ENCODE measurements at places on chromosomes 12 and 14.

GRCh38 chr14:92481811-92482555, 31.6 kb upstream of the RIN3 start:
- H3K27me3 ChIP-seq = peaks cover 34% of the 10 kb centered on the region
- H3K36me3 ChIP-seq = peaks cover 3% of the 10 kb centered on the region
- no peak for DNase-seq
- H3K4me3 ChIP-seq = no peak overlapping the region
- H3K27ac ChIP-seq = no peak overlapping the region

DNA sequence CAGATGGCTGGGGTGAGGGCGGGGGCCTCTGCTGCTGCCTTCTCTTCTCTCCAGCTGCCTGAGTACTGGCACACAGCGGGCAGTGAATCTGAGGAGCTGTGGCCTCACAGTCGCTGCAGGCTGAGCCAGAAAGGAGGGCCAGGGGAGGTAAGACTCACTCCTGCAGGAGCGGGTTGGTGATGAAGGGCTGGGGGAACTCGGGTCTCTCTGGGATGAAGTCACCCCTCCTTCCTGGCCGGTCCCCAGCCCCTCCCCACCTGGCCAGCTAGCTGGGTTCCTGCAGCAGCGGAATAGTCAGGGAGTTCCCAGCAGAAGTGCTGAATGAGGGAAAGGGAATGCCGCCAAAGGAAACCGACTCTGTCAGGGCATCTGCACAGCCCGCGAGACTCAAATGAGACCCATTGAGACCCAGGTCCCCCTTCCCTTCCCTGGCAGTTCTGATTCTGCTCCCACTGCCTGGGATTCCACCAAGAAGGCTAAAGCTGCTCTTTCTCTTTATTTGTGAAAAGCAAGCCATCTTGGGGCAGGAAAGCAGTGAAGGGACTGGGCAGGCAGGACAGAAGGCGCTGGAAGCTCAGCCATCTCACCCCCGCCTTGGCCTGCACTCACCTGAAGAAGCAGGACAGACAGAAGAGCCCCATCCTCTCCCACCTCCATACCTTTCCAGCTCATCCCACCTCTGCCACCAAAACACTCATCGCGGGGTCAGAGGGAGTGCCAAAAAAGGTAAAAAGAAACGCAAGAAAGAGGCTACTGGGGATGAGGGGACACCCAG, 5.3 kb downstream of the NGB start:
- no peak overlapping the region for H3K27ac ChIP-seq
- DNase-seq = peak; percentile 7
- H3K27me3 ChIP-seq = peaks cover 47% of the 10 kb centered on the region
- H3K4me3 ChIP-seq = no peak overlapping the region
- H3K4me1 ChIP-seq = no peaks in the 10 kb centered on the region
- peaks cover 1% of the 10 kb centered on the region for H3K36me3 ChIP-seq

- no peak overlapping the region for H3K27ac ChIP-seq
- H3K27me3 ChIP-seq = peaks cover 4% of the 10 kb centered on the region
- H3K4me3 ChIP-seq = no peak overlapping the region
- no peaks in the 10 kb centered on the region for H3K36me3 ChIP-seq
- DNase-seq = no peak
- H3K4me1 ChIP-seq = peaks cover 2% of the 10 kb centered on the region
These were observed 550.9 kb downstream of the BCL11B start for GRCh38 chr14:98721061-98721460.

- DNase-seq = no peak
- H3K36me3 ChIP-seq = peaks cover 42% of the 10 kb centered on the region
- H3K27me3 ChIP-seq = no peaks in the 10 kb centered on the region
- no peak overlapping the region for H3K4me3 ChIP-seq
These were observed 100.1 kb downstream of the PLEKHG7 start for GRCh38 chr12:92802906-92803305.

- DNase-seq = no peak
- no peaks in the 10 kb centered on the region for H3K27me3 ChIP-seq
- H3K27ac ChIP-seq = no peak overlapping the region
- H3K4me3 ChIP-seq = no peak overlapping the region
- no peaks in the 10 kb centered on the region for H3K36me3 ChIP-seq
- no peaks in the 10 kb centered on the region for H3K4me1 ChIP-seq
These were observed 77.9 kb downstream of the NPAS3 start for GRCh38 chr14:33016613-33017012.

DNA sequence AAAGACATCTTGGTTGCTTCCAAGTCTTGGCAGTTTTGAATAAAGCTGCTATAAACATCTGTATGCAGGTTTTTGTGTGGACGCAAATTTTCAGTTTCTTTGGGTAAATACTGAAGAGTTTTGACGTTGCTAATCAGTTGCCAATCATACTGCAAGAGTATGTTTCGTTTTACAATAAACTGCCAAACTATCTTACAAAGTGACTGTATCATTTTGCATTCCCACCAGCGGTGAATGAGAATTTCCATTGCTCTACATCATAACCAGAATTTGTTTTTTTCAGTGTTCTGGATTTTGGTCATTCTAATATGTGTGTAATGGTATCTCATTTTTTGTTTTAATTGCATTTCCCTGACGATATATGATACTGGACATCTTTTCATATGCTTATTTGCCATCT, 190.8 kb upstream of the PARP11 start:
- H3K4me1 ChIP-seq = no peaks in the 10 kb centered on the region
- H3K4me3 ChIP-seq = no peak overlapping the region
- no peak for DNase-seq
- no peaks in the 10 kb centered on the region for H3K36me3 ChIP-seq

DNA sequence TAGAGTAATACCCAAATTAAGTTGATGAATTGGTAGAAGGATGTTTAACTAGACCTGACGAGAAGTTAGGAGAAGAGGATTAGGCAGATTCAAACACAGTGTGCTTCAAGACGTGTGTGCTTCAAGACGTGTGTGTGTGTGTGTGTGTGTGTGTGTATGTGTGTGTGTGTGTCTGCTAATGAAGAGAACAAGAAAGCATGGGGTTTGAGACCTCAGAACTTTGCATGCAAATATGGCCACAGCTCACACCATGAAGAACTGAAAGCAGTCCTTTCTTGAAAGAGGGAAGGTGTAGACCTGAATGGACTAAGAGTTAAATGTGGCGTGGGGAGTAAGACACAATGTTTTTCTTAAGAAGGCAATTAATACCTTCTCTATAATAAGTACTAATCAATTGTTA, 32.5 kb upstream of the SSPN start:
- H3K27me3 ChIP-seq = peaks cover 15% of the 10 kb centered on the region
- H3K27ac ChIP-seq = no peak overlapping the region
- no peaks in the 10 kb centered on the region for H3K4me1 ChIP-seq
- H3K4me3 ChIP-seq = no peak overlapping the region
- DNase-seq = no peak

- peaks cover 19% of the 10 kb centered on the region for H3K4me1 ChIP-seq
- no peaks in the 10 kb centered on the region for H3K36me3 ChIP-seq
- peak overlapping the region; percentile 2 for H3K4me3 ChIP-seq
- peaks cover 7% of the 10 kb centered on the region for H3K27me3 ChIP-seq
- H3K27ac ChIP-seq = no peak overlapping the region
These were observed 2.8 kb upstream of the CD4 start for GRCh38 chr12:6786416-6787094.

- peaks cover 46% of the 10 kb centered on the region for H3K4me1 ChIP-seq
- H3K4me3 ChIP-seq = peak overlapping the region; percentile 72
- H3K27me3 ChIP-seq = no peaks in the 10 kb centered on the region
- H3K36me3 ChIP-seq = peaks cover 18% of the 10 kb centered on the region
These were observed 498 bp upstream of the RHOF start for GRCh38 chr12:121793838-121794533.

- H3K4me3 ChIP-seq = no peak overlapping the region
- H3K27me3 ChIP-seq = peaks cover 26% of the 10 kb centered on the region
- DNase-seq = no peak
- peaks cover 3% of the 10 kb centered on the region for H3K36me3 ChIP-seq
These were observed 325.5 kb downstream of the DPF3 start for GRCh38 chr14:72568296-72568992.

GRCh38 chr12:102478405-102479098, 1.8 kb downstream of the IGF1 start:
- no peak overlapping the region for H3K27ac ChIP-seq
- no peak overlapping the region for H3K4me3 ChIP-seq
- peak; percentile 56 for DNase-seq
- H3K36me3 ChIP-seq = peaks cover 5% of the 10 kb centered on the region
- no peaks in the 10 kb centered on the region for H3K27me3 ChIP-seq
- H3K4me1 ChIP-seq = peaks cover 34% of the 10 kb centered on the region
